ENCODE measurements at places on chromosomes 4 and X.

- peak; percentile 53 for DNase-seq
These were observed 1.0 kb downstream of the CNOT6L start for GRCh38 chr4:77818073-77818601.

DNA sequence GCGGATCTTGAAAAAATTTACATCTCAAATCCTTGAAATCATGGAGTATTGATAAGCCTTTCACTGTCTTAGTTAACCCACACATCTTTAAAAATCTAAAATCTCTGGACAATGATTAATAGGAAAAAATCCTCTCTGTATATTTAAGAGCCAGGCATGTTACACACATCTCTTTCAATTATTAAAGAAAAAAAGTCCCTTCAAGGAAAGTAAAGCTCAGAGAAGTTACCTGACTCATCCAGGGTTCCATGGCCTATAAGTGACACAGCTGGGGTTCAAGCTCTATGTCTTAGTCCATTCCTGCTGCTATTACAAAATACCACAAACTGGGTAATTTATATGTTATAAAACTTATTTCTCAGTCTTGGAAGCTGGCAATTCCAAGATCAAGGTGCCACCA, 14.2 kb upstream of the FGF16 start:
- DNase-seq = no peak

DNA sequence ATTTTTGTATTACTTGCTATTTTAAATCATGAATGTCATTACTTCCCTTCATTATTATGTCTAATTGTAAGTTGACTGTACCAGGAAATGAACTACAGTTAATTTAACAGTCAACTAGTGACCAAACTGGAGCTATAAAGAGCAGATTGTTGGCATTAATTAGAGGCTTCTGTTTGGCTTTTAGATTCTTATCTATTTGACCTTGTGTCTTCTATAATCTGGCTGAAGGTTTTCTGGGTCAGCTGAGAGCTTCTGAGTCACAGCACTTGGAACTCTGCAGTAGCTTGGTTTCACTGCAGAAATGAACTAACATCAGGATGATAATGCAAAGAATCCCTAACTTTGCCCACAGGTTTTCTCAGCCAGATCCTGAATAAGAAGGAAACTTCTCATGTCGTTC, 169.2 kb upstream of the LEF1 start:
- DNase-seq = no peak

- no peak for DNase-seq
These were observed 42.4 kb upstream of the SLC39A8 start for GRCh38 chr4:102387552-102388150.

GRCh38 chr4:153507310-153508073, 41.3 kb downstream of the TMEM131L start:
- DNase-seq = no peak

- DNase-seq = no peak
These were observed 3.6 kb upstream of the LEF1 start for GRCh38 chr4:108172231-108172752.

DNA sequence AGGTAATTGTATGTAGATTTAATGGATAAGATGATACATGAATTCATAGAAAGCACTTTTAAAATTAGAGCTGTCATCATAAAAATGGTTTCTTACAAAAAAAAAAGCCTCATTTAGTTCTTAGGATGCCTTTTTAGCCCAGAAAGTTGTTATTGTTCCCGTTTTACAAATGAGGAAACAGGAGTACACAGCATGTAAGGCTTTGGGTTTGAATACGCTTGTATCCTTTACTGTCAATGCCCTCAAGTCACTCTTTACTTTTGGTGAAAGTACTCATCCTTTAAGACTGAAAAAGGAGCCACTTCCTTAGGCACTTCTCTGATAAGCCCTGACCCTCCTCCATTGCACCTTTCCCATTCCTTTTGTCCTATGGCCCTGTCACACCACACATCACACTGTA, 4.9 kb downstream of the EREG start:
- no peak for DNase-seq

DNA sequence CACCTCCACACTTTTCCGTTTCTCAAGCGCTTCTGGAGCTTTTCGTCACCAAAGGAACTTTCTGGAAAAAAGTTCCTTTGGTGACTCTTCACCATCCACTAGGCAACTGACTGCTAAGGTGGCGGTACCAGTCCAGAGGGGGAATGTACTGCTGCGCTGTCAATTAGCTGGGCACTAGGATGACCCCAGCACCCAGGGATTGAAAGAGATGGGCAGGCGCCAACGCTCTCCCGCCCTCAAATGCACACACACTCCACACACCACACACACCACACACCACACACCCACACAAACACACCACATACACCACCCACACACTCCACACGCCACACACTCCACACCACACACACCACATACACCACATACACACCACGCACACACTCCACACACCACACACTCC, 10.4 kb downstream of the PRDM8 start:
- no peak for DNase-seq
